ENCODE measurements at places on chromosomes 3 and 15.

DNA sequence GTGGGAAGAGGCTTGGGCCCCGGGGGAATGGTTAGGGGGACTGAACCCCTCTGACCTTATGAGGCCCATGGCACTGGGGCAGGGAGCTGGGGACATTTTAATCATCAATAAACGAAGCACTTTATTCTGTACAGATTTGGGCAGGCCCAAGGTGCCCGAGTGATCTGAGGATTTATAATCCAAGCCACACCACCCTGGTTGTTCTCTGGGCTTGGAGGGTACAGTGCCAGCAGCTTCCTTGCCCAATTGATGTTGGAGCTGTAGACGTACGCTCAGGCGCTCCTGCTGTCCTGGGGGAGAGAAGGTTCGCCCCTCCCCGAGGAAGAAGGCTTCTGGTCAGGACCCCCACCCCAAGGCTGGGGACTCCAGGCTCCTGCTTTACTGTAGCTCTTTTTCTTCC, 12.5 kb downstream of the ZBTB47 start:
- no peak for DNase-seq

DNA sequence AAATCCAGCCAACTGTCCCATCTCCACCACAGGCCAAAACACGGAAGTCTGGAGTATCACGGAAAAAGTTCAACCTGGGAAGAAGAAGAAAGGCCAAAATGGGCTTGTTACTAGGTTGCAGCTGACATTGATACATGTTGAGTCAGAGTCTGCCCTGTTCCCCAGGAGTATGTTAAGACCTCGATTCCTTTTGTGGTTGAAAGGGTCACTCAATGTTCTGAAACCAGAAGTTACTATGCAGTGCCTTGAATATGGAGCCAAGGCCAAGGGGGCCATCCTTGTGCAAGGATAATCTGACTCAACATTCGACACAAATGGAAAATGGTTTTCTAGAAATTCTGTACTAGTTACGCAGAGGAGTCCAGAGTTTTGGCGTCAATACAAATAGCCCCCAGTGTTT, 104.2 kb downstream of the DGKG start:
- no peak for DNase-seq

- no peak for DNase-seq
Observed at GRCh38 chr15:41907141-41907540, 13.3 kb upstream of the SPTBN5 start.

GRCh38 chr3:169634618-169635236, 28.8 kb downstream of the MECOM start:
- no peak for DNase-seq

GRCh38 chr15:29037997-29038705, 152.4 kb downstream of the APBA2 start:
- DNase-seq: peak; percentile 46

DNA sequence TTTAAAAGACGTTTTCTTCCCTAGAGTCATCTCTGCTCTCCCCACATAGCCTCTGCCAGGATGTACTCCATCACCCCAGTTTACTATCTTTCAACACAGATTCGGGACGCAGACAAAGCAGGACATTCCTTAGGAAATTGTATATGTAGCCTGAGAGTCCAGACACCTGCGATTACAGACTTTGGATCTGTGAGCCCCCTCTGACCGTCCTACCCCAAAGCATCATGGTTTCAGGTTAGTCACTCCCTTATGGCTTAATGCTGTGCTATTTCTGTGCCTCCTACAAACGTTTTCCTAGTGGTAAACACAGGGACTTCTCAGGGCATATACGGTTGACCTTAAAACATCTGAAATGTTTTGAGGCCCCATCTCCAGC, 234.0 kb upstream of the BHLHE40 start:
- no peak for DNase-seq

DNA sequence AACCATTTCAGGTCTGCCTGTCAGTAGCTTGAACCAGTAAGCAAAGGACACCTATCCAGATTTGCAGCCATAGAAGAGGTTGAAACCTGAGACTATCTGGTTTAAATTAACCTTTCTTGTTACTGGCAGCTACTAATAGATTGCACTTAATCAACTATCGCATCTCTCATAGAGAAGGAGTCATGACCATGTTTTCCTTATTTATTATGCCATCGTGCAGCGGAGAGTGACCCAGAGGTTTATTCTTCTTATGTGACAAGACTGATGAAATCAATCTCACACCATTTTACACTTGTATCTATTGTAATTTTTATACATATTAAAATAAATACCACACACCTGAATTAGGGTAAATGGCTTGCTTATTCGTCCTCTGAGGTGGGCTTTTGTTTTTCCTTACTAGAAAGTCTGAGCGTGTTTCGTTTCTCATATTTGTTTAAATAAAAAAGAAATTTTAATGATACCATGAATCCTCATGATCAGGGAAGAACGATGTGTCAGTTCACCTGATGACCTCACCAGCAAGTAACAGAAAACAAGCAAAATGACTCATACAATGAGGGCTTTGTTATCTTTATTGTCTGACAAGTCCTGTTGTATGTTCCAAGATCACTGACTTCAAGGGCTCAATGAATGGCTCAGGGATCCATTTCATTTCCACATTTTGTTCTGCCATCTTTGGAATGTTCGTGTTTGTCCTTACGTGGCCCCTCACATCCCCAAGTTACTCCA, 379.5 kb upstream of the DPH6 start:
- DNase-seq: no peak

DNA sequence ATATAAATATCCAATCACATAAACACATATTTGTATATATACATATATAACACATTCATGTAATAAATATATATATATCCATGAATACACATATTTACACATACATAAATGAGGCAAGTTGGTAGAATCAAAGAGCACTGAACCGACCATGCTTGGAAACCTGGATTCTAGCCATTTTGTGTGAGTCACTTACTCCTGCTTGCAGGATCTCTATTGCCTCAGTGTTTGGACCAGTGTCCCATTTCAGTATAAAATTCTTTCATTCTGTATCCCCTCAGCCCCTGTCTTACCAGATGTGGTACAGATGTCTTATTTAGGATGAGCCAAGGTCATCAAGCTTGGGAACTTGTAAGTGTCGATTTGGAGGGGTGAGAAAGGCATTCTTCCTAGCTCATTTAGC, 391.4 kb upstream of the FRG2C start:
- DNase-seq: no peak

GRCh38 chr15:47872208-47872607, 154.9 kb downstream of the SEMA6D start:
- DNase-seq: no peak

DNA sequence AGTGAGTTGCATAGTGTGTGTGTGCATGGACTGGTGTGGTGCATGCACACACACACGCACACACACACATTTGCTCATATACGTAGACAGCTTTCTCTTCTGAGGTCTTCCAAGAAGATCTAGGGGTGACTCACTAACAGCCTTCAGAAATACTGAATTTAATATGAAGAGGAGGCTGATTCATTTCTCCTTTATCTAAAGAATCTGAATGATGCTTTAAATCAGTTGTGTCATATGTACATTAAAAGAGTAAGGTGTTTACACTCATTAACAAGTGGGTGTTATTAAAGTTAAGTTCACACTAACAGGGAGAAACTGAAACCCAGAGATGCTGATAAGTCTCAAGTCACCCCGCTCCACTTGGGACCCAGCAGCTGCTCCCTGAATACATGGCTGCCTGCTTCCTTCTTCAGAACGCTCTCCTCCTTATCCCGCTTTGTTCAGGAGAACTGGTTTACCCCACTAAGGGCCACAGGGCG, 22.0 kb downstream of the TMPRSS7 start:
- DNase-seq: no peak

All from CD8-positive, alpha-beta T cell (primary cell).